ENCODE measurements at places on chromosomes 16 and 17.
A peak's percentile ranks its signal among the peaks of the same experiment; 100 is the strongest.

- DNase-seq: peak; percentile 63
Measured at GRCh38 chr16:73179705-73180331, 131.9 kb upstream of the ZFHX3 start.

- no peak for DNase-seq
Measured at GRCh38 chr16:22141767-22142166, 20.5 kb upstream of the SDR42E2 start.

DNA sequence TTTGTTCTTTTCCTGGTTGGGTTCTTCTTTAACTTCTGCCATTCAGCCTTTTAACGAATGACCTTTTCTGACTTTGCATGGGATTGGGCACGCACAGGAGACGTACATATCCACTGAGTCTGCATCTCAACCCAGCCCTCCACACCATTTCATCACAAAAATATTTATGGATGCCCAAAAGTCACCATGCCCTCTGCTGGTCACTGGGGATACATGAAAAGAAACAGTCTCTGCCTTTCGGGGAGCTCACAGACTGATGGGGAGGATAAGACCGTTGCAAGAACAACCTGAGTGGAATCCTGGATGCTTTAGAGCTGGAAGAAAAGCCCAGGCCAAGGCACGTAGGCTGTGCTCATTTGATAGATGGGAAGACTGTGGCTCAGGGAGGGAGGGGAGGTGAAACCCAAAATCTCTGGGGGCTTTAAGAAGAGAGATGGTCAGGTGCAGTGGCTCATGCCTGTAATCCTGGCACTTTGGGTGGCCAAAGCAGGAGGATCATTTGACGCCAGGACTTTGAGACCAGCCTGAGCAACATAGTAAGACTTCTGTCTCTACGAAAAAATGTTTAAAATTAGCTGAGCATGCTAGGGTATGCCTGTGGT is 7.9 kb upstream of the MT2A start:
- no peak for DNase-seq

GRCh38 chr17:43439041-43439440 is 40.2 kb downstream of the ARL4D start:
- no peak for DNase-seq

DNA sequence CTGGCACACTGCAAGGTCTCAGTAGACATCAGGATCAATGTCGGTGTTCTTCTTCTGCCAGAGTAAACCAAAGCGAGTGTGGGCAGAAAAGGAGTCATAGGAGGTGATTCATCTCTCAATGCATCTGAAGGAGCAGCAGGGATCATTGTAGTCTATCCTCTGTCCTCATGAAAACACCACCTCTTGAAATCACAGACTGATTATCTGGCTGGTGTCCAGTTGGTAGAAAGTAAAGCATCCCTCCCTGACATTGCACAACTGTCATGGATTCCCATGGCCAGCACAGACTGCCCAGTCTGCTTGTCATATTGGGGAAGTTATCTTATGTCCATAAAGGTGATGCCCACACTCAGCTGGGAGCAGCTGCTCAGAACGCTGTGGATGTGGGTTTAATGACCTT is 74.1 kb downstream of the ABCC12 start:
- DNase-seq: no peak

GRCh38 chr17:29722411-29723198 is 99.9 kb upstream of the CORO6 start:
- no peak for DNase-seq

DNA sequence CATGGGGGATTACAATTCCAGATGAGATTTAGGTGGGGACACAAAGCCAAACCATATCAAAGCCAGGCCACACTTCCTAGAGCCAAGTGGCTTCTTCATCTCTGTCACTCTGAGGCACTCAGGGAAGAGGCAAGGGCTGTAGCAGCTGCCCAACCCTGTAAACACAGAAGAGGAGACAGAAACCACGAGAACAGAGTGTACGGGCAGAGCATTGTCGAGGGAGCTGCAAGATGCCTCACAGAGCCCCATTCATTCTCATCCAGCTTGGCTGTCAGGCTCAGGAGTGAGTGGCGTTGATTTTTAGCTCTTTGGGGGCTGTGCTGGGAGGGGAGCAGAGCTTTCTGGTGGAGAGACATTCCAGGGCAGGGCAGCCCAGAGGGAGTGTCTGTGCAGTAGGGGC is 117.2 kb upstream of the SALL1 start:
- DNase-seq: no peak

DNA sequence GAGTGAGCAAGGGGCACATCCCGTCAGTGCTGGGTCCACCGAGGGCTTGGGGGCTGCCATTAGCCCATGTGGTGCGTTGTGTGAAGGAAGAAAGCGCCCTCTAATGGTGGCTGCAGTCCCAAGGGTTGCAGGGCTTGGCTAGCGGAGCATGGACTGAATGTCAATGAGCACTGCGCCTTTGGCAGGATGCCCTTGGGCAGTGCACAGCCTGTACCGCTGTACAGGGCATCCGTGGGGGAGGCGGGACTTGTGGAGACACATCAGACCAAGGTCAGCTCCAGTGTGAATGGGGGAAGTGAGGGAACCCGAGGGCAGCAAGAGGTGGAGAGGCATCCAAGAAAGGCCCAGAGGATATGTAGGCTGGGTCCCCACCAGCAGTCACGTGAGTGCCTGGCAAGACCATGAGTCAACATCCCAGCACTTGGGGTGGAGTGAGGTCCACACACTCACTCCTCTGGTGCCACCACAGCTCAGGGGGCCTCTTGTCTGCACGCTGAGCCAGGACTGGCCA is 75.5 kb upstream of the MED9 start:
- DNase-seq: peak; percentile 46

- no peak for DNase-seq
Measured at GRCh38 chr17:61128661-61129115, 271.0 kb upstream of the TBX2 start.

GRCh38 chr16:73506568-73507056 is 458.7 kb upstream of the ZFHX3 start:
- DNase-seq: no peak

DNA sequence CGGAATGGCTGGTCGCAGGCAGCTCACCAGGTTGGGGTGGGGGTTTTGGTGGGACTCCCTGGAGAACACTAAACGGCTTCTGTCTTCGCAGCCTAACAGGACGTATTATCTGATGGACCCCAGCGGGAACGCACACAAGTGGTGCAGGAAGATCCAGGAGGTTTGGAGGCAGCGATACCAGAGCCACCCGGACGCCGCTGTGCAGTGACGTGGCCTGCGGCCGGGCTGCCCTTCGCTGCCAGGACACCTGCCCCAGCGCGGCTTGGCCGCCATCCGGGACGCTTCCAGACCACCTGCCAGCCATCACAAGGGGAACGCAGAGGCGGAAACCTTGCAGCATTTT is 59.7 kb downstream of the PDPK1 start:
- DNase-seq: no peak

- DNase-seq: no peak
Measured at GRCh38 chr16:10765772-10766171, 22.1 kb downstream of the NUBP1 start.

DNA sequence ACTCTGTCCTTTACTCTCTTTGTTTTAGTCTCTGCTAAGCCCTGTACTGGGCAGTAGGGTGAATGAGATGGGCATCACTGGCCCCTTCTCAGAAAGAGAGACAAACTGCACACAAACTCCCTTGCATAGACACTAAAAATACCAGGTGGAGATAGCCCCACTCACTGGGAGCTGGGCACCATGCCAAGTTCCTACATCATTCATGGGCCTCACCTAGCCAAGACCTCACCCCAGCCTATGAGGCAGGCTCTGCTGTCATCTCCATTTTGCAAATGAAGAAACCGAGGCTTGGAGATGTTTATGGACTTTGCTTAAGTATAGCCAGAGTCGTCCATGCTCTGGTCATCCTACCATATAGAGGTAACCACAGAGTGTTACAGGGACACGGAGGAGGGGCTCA is 499.8 kb upstream of the CDH11 start:
- DNase-seq: no peak

DNA sequence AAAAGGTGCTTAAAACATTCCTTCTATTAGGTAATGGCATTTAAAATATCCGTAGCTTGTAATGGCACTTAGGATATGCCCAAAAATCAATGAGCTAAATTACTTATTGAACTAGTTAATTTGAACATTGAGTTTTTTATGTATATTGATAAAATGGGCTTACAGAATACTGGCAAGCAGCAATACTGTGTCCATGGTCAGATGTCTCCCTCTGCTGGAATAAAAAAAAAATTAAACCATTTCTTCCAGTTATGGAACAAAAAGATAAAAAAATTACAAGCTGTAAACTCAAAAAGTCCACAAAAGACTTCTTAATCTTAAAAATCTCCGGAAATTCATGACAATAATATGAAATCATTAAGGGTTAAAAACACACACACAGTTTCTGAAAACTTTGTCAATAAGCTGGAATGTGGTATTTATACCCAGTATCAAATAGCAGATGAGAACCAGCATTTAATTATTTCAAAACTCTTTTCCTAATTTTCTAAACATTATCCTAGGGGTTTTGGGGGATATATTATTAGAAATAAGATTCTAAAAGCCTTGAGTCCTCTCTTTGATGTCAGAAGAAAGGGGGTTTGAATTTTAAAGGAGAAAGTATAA is 21.5 kb upstream of the PSMD7 start:
- DNase-seq: no peak

GRCh38 chr16:77548766-77549165 is 113.9 kb upstream of the ADAMTS18 start:
- no peak for DNase-seq

DNA sequence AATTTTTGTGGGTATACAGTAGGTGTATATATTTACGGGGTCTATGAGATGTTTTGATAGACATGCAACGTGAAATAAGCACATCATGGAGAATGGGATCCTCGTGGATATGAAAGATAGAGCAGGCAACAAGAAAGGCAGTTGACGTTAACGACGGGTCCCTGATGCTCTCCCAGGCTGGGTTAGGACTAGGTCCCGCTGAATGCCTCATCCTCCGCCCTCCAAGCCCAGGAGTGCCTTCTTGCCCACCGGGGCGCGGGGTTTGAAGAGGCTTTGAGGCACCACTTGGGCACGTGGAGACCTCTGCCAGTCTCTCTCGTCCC is 9.5 kb upstream of the ZFP90 start:
- no peak for DNase-seq

Measured in psoas muscle (tissue), 8 donors.